Smooth muscle cell of the pulmonary artery (primary cell): ENCODE measurements at places on chromosomes 16 and 17. TPM values are rescaled to one million over a fixed set of nuclear protein-coding genes. Genes with fewer than 3 reads are reported as not detected.

NACA2 gene
- total RNA-seq: 0.13 TPM in 1 of 2 replicates, not detected in the other

SEPTIN12 gene
- not detected in 2 replicates for total RNA-seq

MYO15A gene
- total RNA-seq: 1.4 and 1.9 TPM in 2 replicates

KRTAP9-2 gene
- total RNA-seq: not detected in 2 replicates

KRTAP4-3 gene
- total RNA-seq: not detected in 2 replicates

SMIM36 gene
- total RNA-seq: not detected in 2 replicates

AIPL1 gene
- not detected in 2 replicates for total RNA-seq
